IPS-NIHi11 (cell line): ENCODE measurements at places on chromosomes 5 and 9.

DNA sequence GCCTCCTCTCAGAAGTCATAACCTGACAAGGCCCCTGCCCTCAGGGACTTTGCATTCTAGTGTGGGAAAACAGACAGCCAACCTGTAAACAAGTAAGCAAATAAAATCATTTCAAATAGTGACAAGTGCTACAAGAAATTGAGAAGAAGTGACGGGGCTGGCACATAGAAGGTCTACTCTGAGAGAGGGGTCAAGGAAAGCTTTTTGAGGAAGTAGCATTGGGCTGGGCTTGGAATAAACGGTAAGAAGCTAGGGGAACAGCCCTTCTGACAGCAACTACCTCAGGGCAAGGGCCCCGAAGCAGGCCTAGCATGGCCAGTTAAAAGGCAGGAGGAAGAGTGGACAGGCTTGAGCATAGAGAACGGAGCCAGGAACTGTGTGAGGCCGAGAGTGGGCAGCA is 4.8 kb upstream of the SLC2A8 start:
- no peak for DNase-seq

DNA sequence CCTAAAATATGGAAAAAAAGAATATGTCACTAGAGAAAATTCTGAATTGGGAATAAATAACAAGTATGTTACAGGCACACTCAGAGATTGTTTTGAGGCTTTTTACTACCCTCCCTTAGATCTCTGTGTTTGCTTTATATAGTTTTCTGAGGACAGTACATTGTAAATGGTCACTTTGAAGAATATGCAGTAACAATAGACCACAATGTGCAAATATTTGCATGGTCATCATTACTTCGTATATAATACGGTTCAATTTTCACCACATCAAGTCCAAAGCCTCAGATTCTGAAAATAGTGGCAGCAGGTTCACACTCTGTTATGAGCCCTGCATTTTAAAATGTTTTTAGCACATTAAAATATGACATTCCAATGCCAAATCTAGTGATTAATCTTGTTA is 238.6 kb downstream of the ADAMTS6 start:
- DNase-seq: no peak

- DNase-seq: no peak
Measured at GRCh38 chr5:117263231-117263630, 688.6 kb upstream of the SEMA6A start.

DNA sequence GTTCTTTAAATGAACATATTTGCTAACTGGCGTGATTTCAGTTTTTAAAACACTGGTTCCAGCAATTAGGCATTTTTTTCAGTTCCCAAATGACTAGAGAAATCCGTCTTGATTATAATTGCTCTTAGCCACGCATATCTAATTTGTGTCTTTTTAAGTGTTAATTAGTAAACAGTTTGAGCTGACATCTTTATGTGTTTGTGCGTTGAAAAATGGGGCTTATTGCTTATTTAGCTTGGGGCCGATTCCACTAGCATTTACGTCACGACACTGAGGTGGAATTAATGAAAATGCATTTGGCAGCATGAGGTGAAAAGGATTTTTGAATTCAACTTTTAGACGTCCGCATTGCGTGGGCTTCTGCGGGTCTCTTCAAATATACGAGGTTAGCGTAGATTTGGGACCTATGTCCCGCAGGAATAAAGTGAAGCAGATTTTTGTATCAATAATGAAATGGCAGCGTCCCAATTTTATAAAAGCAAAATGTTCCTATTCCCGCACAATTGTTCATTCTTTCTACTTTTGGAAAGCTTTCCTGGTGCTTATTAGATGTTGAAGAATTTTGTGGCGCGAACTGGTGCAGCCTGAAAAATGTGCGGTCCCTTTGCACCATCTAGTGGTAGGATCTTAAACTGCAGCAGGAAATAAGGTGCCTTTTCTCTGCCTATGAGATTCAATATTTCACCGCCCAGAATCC is 122.7 kb upstream of the LMX1B start:
- DNase-seq: peak; percentile 61
